ENCODE measurements at places on chromosomes 16 and 17.
A peak's percentile ranks its signal among the peaks of the same experiment; 100 is the strongest.

DNA sequence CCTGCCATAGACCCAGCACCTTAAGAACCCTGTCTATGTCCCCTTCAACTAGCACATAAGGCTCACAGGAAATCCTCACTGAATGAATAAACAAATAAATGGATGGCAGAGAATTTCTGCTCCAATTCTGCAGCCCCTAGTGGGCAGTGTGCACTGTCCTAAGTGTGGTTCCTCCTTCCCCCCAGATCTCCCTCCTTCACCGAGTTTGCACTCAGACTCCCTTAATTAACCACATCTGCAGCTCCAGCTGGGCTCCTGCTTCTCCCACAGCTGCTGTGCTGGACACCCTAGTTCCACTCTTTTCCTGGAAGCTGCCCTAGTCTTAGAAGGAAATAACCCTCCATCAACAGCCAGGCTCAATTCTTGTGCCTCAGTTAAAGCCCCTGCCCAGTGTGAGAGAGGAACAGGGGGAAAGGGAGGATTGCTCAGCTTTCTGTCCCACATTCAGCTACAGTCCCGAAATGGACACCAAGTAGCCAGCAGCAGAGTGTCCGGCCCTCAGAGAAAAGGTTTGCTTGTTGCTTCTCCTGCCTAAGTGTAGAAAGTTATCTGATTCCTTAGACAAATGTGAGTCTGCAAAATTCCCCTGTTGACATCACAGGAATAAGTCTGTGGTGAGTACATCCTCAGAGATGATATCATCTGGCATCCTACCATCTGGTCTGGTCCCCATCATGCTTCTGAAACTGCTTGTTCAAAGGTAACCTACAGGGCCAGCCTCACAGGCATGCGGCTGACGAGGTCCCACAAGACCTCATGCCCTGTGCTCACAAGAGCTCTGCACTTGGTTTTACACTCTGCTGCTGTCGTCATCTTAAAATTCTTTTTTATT is 12.3 kb downstream of the LRRC3C start:
- no peak for DNase-seq

- no peak for DNase-seq
Observed at GRCh38 chr17:79975498-79976134, 60.1 kb downstream of the TBC1D16 start.

DNA sequence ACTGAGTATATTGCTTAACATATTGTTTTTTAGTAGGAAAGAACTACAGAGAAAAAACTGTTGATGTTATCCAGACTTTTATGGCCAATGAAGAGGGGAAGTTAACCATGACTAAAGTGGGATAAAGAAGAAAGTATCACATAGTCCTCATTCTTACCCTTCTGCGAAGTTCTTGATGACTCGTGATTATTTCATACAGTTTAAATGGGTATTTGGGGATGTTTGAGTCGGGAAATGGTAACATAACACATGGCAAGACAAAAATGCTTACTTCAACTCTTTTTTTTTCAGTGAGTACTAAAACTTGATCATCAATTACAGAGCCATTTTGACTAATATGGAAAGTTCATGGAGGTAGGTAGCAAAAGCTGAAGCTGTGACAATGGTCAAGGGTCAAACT is 4.9 kb downstream of the POLG2 start:
- DNase-seq, result no peak

- no peak for DNase-seq
Observed at GRCh38 chr17:72488555-72489271, 367.9 kb downstream of the SOX9 start.

DNA sequence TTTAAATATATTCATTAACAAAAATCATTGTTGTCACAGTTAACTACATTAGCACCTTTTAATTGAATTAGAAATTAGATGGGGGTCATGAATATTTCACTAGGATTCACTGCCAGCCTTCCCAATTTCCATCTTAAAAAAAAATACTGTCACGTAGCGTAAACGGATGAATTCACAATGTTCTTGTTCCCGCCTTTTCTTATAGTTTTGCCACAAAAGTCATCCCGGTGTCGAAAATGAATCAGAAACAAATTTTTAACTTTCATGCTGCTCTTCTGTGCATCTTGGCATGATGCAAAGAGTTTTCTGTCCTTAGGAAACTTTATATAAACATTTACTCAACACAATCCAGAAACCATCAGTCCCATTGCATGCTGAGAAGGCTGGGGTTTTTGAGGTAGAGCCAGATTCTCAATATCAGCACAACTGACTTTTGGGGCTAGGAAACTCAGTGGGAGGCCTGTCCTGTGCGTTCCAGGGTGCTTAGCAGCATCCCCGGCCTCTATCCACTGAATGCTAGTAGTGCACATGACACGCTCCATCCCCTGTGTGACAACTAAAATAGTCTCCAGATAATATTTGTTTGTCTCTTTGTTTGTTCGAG is 252.9 kb upstream of the XYLT1 start:
- no peak for DNase-seq

- DNase-seq, result peak; percentile 83
Observed at GRCh38 chr17:44308320-44308818, at the start of gene RUNDC3A. Gene RUNDC3A, plus strand, starts transcription at chr17:44308601. Its CDS starts 232 bp downstream, at chr17:44308833.

- no peak for DNase-seq
Observed at GRCh38 chr17:80637048-80637781, 92.6 kb downstream of the RPTOR start.

DNA sequence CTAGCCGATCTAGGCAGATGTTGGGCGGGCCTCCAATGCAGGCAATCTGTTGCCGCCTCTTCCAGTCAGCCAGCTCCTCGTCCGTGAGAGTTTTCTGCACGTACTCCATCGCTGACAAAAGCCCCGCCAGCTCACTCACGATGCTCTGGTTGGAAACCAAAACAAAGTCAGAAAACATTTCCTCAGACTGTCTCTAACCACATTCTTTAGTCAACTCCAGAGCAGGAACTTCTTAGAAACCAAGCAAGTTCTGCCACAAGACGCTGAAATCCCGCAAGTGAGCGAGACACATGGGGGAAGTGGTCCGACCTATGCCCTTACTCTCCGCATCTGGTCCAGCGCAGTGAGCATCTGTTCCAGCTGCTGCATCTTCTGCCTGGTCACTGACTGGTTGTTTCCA is 49.1 kb downstream of the STAT5A start:
- peak; percentile 40 for DNase-seq

DNA sequence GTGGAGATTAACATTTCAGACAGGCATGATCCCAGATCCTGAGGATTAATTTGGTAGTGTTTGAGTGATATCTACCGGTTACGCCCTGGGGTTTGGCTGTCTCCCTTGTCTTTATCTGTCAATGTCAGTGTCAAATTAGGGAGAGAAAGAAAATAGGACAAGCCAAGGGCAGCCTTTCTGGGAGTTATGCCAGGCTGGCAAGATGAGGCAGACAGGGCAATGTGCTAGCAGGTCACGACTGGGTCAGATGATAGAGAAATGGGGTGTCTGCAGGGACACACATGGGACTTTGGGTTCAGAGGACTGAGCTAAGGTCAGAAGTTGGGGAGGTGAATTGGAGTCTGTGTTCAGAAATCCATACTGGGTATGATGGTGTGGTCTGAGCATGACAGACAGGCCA is 27.4 kb upstream of the LYRM9 start:
- no peak for DNase-seq

DNA sequence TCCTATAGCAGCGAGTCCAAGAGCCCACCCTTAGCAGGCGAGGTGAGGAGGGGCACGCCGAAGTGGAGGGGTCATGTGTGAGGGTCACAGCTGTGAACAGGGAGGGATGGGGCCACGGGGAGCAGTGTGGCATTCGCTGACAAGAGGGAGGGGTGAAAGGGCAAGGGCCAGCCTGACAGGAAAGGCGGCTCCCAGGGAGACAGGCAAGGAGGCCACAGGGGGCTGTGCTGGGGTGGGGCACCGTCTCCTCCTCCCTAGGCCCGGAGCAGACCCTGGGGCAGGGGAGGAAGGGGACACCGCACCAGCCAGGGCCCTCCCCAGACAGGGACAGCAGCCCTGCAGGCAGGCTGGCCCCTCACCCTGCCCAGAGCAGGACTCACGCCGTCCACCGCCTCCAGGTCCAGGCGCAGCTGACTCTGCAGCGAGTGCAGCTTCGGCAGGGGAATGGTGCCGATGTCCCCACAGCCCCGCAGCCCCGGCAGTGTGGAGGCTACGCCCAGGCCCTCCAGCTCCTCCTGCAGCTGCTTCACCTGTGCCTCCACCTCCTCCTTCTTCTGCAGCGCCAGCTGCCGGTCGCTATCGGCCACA is 15.1 kb downstream of the GNPTG start:
- DNase-seq, result no peak

DNA sequence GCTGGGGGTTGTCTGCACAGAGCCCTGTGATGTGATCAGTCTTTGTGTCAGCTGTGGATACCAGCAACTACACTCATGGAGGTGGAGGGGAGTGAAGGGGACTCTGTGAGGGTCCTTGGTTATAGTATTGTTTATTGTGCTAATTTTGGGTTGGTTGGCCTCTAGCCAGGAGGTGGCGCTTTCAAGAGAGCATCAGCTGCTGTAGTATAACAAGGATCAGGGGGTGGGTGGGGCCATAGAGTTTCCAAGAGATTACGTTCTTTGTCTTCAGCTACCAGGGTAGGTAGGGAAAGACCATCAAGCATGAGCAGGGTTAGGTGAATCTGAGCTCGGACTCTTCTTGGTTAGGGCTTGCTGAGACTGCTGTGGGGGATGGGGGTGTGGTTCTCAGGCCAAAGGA is 97.1 kb upstream of the HS3ST3A1 start:
- no peak for DNase-seq

DNA sequence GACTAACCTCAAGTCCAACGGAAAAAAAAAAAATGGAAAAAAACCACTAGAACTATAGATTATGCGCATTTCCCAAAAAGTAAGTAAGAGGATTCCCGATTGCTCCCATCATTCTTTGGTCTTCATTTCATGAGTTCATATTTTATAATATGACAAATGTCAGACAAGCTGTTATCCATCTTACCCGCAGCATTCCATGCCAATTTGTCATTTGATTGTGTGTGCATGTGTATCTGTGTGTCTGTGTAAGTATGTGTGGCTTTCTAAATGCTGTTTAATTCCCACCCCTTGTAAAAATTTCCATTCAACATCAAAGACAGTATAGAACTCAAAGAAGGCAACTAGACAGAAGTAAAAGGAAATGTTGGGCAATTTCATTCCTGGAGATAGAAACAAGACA is 434.1 kb downstream of the CDH11 start:
- no peak for DNase-seq

DNA sequence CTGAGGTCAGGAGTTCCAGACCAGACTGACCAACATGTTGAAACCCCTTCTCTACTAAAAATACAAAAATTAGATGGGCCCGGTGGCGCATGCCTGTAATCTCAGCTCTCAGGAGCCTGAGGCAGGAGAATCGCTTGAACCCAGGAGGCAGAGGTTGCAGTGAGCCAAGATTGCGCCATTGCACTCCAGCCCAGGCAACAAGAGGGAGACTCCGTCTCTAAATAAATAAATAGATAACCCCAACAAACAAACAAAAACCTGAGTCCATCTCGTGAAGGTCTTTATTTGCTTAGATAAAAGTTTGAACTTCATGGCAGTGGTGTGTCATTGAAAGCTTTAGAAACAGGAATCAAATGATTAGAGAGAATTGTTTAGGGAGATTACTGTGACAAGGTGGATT is 167.4 kb downstream of the BCAS3 start:
- no peak for DNase-seq

GRCh38 chr16:72094266-72094610 is 591 bp downstream of the DHX38 start:
- DNase-seq, result peak; percentile 46

DNA sequence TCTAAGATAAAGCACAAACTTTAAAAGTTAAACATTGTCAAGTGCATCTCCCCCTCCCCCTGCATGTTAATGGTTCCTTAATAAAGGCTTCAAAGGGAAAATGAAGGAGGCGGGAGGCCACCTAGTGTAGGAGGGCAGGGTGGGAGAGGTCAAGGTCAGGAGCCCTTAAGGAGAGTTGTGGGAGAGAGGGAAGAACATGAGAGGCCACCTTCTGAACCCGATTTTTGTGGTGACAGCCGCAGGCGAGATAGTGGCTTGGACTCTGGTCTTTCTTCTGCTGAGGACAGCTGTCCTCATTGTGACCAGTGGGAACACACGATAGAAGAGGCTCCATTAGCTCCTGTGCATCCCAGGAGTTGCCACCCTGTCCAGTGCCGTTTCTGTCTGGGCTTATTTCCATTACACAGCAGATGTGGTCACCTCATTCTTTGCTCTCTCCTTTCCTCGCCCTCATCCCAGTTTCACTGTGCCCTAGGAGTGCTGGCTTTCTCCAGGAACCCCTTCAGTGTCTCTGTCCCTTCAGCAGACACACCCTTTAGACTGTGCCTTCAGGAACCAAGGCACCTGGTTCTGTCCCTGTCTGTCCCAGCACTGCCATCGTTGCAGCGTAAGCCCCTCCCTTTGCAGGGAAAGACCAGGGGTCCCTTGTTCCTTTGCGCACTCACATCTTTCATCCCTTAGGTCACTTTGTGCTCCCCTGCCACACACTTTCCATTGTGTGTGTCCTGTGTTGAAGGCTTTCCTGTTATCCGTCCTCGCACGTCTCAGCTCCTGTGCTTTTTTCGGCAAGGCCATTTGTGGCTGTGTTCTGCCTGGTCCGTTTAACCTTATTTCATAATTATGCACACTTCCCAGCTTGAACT is 7.5 kb downstream of the SEC14L1 start:
- DNase-seq, result no peak

GRCh38 chr17:75914643-75915267 is 10.1 kb upstream of the MRPL38 start:
- DNase-seq, result no peak

DNA sequence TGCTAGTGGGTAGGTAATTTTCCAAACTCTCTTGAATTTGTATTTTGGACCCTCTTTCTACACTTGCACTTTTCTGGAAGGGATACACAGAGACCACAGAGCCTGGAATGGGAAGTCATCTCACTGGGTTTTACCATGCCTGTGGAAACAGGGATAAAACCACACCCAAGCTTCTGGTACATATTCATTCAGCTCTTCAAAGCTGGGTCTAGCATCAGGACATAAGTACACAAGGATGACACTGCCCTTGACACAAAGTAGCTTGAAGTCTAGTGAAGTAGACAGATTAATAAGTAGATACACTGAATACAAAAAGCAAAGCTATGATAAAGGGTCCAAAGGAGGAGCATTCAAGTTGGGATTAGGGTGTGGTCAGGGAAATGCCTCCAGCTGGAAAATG is 118.2 kb downstream of the CDH11 start:
- no peak for DNase-seq

GRCh38 chr17:76440751-76441362 is 12.1 kb downstream of the UBE2O start:
- no peak for DNase-seq

GRCh38 chr17:34207572-34207971 is 47.5 kb upstream of the CCL2 start:
- DNase-seq, result no peak

- no peak for DNase-seq
Observed at GRCh38 chr16:81514568-81515258, 70.1 kb downstream of the CMIP start.

DNA sequence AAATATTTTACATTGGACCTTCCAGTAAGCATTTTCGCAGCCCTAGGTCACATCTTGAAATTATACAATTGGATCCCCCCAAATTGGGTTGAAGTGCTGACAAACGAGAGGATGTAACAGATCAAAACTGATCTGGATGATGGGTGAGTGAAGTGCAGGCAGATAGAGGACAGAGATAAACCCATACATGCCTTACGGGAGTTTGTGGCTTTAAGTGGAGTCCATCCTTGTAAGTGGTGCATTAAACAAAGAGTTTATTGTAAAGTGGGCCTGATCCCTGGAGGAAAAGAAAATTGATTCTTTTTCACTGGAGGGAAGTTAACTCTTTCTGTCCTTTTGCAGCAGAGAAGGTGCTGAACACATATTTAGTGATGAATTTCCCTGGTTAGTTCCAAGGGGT is 39.0 kb upstream of the KCNJ2 start:
- DNase-seq, result no peak

All from activated gamma-delta T cell treated with anti-CD3 and anti-CD28 coated beads, Interleukin-2, amount 50 U/mL, for 16 hours (primary cell).